Right lung (tissue), 10 donors: ENCODE measurements at places on chromosomes 2 and 18.
A peak's percentile ranks its signal among the peaks of the same experiment; 100 is the strongest.

- DNase-seq: no peak
Observed at GRCh38 chr2:121788685-121789084, 33.2 kb downstream of the TSN start.

DNA sequence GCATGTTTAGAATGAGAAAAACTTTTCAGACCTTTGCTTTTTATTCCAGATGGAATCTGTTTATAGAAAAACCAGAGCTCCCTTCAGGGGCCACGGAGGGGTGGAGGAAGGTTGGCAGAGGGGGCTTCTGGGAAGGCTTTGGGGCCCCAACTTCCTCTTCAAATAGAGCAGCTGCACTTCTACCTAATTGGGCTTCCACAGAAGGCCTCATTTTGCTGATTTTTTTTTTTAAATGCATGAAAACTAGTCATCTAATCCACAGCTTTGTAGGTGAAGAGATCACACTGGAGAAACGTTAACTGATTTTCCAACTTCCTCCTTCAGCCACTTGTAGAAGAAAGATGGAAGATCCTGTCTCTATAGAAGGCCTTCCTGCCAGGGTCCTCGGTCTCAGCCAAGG is 181.8 kb downstream of the BCL11A start:
- no peak for DNase-seq

DNA sequence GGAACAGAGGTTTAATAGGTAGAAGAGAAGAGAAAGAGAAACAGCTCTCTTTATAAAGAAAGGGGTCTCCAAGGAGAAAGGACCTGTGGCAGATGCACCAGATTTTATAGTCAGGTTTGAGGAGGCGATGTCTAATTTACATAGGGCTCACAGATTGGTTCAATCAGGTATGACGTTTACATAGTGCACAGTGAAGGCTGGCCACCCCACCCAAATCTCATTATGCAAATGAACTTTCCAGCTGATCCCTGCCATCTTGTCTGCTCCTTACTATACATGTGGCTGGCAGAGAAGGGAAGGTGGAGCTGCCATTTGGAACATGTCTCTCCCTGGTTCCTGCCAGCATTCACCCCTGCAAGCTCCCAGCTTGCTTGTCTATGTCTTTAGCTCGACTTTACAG is 557.8 kb downstream of the SUCLG1 start:
- DNase-seq: no peak

DNA sequence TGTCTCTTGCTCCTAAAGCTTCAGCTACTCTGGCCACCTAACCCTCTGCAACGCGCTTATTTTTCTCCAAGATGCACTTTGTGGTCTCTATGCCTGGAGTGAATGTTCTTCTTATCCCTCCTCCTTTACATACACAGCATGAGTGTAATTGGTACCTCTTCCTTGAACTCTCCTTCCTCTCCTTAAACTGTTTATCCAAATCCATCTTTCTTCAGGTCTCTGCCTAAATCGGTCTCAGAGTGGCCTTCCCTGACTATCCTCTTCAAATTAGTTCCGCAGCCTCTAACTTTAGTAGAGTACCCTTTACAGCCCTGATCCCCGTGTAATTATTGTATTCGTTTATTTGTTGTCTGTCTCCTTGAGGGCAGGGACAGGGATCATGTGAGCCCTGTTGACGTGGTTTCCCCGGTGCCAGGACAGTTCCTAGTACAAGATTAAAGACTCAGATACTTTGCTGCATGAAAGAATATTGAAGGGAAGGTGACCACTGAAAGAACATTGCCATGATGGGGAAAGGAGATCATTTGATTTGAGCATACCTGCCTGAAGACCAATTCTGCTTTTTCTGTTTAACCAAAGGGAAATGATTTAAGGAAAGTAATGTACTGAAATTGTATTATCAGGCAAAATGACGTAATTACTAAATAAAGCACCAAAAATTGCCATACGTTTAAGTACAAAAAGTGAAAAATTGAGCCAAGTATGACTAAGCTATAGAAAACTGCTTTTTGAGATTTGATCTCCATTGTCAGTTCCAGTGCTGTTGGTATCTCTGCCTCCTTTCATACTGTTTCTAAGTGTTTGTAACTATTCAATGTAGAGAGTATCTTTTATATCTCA is 1.2 kb downstream of the CNOT9 start:
- no peak for DNase-seq

DNA sequence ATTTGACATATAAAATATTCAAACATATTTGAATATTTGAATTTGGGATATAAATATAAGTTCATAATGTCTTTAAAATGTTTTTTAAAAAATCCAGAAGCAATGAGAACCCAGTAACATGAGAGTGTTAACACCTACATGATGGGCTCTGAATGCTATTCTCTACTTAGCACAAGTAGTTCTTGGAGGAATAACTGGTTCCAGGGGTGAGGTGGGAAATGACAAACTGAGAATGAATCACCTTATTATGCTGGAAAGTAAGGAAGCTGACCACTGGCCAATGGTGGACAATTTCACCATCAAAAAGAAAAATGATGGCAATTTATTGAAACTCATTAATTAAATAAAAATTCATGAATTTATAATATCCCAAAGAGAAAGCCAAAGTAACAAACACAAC is 79.6 kb upstream of the NABP1 start:
- DNase-seq: no peak

DNA sequence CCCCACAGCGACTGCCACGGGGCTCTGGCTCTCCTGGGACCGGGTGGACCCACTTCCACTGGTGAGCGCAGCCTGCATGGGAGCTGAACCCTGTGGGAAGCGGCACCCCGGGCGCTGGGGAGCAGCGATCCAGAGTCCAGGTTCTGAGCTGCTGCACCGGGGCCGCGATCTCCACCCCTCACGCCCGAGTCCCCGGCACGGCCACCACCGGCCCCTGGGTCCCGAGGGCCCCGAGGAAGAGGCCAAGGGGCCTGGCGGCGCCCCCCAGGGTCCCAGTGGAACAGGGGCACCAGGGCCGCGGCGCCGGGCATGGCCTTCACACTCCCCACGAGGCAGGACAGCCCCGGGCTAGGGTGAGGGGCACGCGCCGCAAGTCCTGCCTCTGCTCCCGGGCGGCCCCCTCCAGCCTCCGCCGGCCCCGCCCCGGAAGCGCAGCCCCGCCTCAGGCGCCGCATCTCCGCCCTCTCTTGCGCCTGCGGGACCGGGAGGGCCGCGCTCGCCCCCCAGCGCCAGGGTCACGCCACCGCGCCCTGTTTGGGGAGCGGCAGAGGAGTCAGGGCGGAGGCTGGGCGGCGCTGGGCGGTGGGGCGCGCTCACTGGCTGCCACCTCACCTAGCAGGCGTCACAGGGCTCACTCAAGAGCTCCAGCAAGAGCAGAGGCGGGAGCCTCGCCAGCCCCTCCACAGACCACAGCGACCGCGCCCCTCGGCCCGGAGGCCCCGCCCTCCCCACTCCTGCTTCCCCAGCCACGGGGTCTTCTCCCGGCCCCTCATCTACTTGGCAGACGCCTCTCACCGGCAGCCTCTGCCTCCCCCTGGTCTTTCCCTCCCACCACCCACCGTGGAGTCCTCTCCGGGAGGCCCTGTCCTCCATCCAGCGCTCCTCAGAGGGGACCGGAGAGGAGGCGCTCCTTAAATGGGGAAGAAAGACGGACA is 26.8 kb downstream of the THAP4 start:
- DNase-seq: peak; percentile 80

GRCh38 chr2:164495491-164496223 is 125.6 kb downstream of the GRB14 start:
- peak; percentile 11 for DNase-seq

- no peak for DNase-seq
Observed at GRCh38 chr18:47611649-47612048, 318.8 kb downstream of the SMAD2 start.

DNA sequence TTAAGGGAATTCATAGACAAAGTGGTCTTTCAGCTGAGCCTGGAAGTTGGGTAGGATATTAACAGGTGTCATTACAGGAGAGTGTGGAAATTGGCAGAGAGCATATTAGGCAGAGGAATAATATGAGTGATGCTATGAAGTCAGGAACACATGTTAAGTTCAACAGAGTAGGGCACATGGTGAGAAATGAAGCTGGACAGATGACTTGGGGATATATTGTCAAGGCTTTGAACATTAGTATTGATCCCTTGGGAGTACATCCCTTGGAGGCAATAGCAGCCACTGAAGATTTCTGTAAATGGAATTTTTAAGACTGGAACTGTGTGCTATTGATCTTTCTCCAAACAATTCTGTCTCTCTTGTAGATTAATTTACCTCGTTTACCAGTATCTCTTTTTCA is 170.7 kb downstream of the SCG2 start:
- no peak for DNase-seq

DNA sequence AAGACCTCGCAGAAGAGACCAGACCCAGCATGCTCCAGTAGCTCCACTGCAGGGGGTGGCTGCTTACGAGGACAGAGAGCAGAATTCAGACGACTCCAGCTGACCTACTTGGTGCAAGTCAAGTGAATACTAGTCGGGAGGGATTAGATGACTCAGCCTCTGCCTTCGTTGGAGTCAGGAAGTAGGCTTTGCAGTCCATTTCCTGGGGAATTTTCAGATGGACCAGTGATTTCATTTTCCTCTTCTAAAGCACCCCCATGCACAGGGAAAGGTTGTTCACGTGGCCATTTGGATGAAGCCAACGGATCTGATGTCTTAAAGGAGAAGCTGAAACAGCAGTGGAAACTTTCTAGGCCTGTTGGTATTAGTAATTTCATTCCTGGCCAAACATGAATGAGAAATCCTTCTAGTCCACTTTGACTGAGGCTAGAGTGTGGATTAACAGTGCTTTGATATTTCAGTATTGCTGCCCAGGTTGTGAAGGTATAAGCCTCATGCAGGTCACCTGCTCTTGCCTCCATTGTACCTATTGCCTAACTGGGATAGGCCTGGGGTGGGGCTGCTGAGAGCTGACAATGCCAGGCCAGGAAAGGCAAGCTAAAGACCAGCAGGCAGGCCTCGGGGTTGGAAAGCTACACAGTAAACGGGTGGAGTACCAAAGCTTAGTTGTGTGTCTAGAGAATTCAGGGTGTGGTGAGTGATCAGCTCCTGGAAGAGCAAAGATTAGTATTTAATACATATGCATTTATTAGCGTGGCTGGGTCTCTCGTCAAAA is 117.6 kb upstream of the FOSL2 start:
- no peak for DNase-seq

DNA sequence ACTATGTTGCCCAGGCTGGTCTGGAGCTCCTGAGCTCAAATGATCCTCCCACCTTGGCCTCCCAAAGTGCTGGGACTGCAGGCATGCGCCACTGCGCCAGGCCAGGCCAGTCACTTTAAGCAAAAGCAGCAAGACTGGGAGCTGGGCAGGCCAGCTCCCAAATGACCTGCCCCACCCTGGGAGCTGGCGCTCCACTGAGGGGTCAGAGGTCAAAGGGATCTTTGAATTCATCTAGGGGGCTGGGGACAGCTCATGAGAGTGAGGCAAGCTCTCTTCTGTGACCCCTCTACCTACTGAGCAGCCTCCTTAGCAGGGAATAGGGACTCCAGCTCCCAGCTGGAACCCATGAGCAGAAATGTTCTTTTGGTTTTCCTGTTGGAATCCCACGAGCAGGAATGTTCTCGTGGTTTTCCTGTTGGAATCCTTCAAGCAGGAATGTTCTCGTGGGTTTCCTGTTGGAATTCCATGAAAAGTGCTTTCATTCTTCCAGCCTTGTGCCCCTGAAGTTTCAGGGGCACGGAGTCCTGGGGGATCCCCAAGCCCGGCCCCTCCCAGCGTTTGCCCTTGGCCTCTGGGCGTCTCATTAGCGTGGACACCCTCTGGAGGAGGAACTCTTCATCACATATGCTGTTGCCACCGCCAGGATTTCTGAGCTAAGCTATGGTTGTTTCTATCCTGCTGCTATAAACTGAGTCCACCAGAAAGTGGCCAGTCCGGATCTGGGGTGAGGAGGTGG is 162.0 kb upstream of the HAAO start:
- no peak for DNase-seq

GRCh38 chr2:204982303-204982702 is 437.0 kb downstream of the PARD3B start:
- no peak for DNase-seq

GRCh38 chr2:160408959-160409291 is 84.7 kb downstream of the RBMS1 start:
- no peak for DNase-seq

- DNase-seq: no peak
Observed at GRCh38 chr2:239345251-239345650, 55.6 kb downstream of the HDAC4 start.

- no peak for DNase-seq
Observed at GRCh38 chr2:855177-855576, 95.5 kb upstream of the SNTG2 start.

GRCh38 chr2:201396595-201396994 is 39.5 kb upstream of the FLACC1 start:
- DNase-seq: no peak

- DNase-seq: no peak
Observed at GRCh38 chr2:152115952-152116351, 17.1 kb upstream of the CACNB4 start.

DNA sequence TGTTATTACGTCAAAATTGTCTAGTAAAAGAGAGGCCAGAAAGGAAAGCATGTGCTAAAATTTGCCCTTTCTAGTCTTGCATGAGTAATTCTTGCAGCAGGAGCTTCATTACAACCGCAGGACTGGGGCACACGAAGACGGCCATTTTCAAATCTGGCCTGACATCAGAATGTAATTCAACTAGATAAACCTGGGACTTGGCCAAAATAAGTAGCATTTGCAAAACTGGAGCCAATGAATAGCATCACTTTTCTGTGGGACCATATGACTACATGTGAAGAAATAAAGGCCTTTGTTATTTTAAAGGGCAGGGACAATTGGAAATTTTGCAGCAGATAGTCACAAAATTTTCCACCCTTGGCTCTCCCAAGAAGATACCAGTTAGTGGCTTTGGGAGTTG is 3.0 kb upstream of the FZD7 start:
- DNase-seq: no peak

- no peak for DNase-seq
Observed at GRCh38 chr2:17542471-17542870, 2.0 kb downstream of the VSNL1 start.

DNA sequence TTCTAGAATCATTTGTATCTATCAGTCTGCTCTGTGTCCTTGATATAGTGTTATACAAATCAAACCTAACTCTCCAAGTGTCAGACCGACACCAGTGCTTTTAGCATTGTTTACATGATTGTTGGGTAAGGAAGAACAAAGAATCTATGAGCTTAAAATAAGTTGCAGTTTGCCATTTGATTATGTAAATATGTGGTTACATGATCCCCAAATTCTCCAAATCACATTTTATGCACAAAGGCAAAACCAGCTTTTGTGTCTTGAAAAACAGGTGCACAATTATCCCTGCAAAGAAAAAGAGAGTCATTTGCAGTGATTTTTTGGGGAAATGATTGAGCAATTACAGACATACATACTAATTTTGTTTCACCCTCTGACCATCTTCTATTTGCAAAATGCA is 652.6 kb upstream of the CHAC2 start:
- DNase-seq: no peak

GRCh38 chr2:75276093-75277029 is 77.0 kb upstream of the TACR1 start:
- no peak for DNase-seq
